ENCODE measurements at places on chromosomes 16 and 17.

DNA sequence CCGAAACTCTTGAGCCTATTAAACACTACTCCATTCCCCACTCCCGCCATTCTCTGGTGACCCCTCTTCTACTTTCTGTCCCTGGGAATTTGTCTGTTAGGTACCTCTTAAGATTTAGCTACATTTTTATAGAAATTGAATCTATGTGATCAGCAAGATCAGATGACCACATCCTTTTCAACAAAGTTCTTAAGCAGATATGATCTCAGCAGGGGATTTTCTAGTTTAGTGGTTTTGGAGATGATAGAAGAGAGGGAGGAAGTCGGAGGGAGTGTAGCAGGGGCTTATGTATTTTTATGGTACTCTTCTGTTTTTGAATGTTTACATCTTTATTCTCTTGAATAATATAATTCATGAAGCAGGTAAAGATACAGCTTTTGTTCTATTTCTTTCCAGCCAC lies 40.8 kb downstream of the RPA1 start:
- no peak for DNase-seq

DNA sequence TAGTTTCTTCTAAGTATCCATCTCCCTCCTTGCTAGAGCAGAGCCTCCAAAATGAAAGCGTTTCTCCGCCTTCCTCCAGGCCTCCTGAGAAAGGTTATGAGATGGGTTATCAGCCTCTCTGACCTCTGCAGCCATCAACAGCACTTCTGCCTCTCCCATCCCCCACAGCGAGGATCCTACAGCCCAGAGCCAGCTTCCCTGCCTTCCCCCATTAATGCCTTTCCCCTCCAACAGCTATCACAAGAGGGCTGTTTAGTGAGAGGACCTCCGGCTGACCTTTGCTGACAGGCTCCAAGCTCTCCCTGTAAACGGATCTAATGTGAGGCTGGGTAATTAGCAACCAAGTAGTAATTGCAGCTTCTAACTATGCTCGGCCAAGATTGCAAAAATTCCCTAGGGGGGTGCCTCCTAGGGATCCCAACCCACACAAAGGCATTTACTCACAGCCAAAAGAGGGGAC lies 55.8 kb downstream of the ZFHX3 start:
- DNase-seq = peak; percentile 81

DNA sequence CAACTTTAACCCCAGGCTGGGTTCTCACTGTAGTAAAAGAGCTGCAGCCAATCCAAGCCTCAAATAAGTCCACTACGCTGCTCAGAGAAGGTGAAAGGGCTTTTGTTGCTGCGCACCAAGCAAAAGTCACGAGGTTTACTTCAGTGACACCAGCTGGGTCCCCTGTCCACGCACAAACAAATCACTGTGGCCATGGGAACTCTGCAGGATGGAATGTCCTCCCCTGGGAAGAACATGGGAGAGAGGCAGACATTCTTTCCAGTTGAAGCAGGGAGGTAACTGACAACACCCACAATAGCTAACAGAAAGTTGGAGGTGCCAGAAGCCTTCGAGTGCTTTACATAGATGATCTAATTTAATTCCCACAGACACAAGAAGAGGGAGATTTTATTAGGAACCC lies 181.9 kb downstream of the PMP22 start:
- DNase-seq = no peak

GRCh38 chr16:89915303-89916232 lies 3.1 kb upstream of the MC1R start:
- no peak for DNase-seq

GRCh38 chr16:30875871-30876801 lies 17.7 kb downstream of the BCL7C start:
- DNase-seq = no peak

DNA sequence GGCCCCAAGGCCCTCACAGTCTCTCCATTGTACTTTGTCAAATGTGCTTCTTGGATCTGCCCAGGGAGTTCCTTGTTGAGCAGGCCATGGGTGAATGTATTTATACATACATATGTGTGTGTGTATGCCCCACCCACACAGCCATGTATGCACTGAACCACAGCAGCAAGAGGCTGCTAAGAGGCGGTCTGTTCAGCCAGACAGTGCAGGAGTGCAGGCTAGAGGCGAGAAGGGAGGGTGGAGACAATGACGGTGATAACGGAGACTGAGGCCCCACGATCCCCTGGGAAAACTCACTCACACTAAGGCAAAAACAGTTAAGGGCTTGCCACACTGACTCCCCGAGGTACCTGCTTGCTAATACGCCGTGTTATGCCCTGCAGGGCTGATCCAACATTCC lies 151.0 kb upstream of the CDC42EP4 start:
- no peak for DNase-seq

GRCh38 chr16:27407133-27407532 lies 5.2 kb downstream of the IL21R start:
- no peak for DNase-seq

DNA sequence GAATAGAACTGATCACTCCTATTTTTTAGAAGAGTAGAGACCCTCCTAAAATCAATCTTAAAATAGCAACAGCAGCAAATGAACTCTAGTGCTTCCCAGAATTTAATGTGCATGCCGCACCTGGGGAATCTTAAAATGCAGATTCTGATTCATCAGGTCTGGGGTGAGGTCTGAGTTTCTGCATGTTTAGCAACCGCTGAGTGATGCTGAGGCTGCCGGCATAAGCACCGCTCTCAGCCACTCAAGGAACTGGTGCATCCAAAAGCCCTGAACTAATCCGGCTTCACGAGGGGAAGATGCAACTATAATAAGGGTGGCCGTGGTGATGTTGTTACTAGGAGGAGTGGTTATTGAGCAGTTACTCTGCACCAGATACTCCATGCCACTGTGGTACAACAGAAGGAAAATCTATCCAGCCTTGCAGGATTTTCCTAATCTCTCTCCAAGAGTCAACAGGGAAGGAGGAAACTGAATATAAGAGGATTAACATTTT lies 19.7 kb downstream of the SDK2 start:
- no peak for DNase-seq

DNA sequence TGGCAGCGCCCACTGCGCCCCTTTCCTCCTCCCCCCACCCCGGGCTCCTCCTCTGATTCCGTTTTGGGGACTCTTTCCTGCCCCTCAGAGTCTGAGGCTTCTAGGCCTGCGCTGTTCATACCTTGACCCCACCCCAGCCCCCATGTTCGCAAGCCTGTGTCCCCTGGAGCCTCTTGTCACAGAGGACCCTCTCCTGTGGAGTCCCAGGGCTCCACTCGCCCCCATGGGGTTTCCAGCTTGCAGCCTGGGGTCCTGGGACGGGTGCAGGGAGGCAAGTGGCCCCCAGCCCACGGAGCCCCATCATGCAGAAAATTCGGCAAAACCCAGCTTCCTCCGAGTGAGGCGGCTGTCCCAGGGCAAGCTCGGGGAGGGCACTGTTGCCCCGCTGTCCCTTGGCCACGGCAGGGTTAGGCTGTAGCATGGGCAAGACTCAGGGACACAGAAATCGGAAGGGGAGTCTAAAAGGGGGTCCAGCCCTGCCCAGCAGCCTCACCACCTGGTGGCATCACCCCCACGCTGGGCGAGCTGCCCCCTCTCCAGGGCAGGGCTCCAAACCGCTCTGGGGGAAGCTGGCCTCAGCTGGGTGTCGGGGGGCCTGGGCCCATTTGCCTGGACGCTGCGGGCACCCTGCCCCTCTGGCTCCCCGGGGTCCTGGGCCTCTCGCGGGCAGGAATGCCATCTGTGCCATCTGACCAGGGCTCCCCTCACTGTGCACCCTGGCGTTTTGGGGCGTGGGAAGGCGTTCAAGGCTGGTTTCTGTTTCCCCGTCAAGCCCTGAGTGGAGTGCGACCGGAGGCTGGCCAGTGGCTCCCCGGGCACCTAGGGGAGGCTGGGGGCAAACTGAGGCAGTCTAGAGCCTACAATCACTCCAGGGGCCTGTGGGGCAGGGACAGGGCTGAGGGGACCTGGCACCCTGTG lies 11.5 kb upstream of the BAHCC1 start:
- no peak for DNase-seq

GRCh38 chr16:80680839-80681238 lies 123.6 kb downstream of the CDYL2 start:
- no peak for DNase-seq

DNA sequence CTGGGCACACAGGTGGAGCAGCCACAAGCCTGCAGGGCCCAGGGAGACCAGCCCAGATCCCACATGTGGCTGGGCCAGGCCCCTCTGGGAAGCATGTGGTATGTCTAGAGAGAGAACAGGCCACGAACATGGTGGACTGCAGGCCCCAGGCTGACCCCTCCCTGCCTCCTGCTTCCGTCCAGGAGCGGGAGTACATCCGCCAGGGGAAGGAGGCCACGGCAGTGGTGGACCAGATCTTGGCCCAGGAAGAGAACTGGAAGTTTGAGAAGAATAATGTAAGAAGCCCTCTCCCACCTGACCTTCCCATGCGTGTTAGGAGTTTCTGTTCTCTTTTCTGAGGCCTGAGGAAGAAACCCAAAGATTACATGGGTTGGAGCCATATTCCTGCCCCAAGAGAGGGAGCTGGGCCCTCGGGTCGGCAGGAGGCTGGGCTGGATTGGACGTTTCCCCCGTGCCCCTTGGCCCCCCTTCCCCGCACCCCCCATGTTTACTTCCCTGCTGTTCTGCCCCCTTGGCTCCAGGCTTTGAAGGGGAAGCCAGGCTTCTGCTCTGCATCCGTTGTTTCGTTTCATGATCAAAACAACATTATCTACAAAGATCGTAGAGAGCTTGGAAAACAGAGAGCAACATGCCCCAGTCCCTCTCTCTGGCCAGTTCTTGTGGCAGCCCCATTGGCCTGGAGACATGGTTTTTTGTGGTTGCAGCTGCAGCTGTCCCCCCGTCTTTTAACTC lies 5.7 kb upstream of the TCAP start:
- no peak for DNase-seq

GRCh38 chr17:2547176-2547575 lies 35.5 kb upstream of the METTL16 start:
- DNase-seq = no peak

GRCh38 chr16:61323456-61323855 lies 712.8 kb downstream of the CDH8 start:
- DNase-seq = no peak

GRCh38 chr16:81431554-81432353 lies 12.9 kb upstream of the CMIP start:
- no peak for DNase-seq

DNA sequence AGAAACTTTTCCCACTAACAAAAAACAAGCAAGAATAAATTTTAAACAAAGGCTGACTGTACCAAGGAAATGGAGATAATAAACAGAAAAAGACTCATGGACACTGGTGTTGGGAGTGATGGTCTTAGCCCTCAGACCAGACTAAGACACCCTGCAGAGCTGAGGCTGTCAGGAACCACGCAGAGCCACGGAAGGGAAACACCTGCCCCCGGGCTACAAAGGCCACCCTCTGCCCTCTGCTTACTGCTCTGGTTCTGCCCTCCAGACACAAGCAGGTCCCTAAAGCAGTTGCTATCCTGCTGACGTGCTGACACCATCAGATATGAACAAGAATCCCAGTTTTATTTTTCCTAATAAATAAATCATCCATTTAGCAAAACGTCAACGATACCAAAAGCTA lies 80.0 kb downstream of the ANKRD11 start:
- DNase-seq = no peak

- no peak for DNase-seq
These were observed 4.4 kb downstream of the LGALS9 start for GRCh38 chr17:27635275-27635823.
